ENCODE measurements at places on chromosomes 5 and 9. TPM values are rescaled to one million over a fixed set of nuclear protein-coding genes. Genes with fewer than 3 reads are reported as not detected.

Gene BTNL9
- under 0.01 TPM for total RNA-seq

DNA sequence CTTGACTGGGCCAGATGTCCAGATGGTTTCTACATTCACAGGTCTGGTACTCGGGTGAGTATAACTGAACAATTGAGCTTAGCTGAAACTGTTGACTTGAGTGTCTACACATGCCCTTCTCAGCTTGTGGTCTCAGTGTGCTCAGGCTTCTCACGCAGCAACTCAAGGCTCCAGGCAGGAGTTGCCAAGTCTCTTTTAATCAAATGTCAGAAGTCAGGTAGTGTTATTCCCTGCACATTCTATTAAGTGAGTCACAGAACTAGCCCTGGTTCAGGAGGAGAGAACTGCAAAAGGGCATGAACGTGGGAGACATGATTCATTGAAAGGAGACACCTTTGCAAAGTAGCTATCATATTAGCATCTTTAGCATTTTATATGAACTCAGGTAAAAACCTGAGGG, 199.3 kb upstream of the ACTBL2 start:
- DNase-seq = no peak

Gene RIC1
- total RNA-seq = 37.3 TPM

DNA sequence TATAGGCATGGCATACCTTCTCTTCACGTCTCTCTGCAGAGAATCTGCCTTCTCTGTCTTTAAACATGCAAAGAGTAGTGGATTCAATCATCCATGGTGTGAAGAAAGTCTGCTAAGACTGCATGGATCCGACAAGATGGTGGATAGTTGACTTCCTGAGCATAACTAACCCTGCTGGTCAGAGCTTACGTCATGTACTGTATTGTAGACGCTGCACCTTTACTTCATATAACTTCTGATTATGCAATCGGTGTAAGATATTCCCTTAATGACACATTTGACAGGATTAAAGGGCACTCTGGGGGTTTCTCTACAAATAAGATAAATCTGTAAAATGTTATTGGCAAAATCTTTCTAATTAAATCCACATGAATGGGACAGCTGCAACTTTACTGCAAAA, 240.3 kb upstream of the NREP start:
- DNase-seq = no peak

DNA sequence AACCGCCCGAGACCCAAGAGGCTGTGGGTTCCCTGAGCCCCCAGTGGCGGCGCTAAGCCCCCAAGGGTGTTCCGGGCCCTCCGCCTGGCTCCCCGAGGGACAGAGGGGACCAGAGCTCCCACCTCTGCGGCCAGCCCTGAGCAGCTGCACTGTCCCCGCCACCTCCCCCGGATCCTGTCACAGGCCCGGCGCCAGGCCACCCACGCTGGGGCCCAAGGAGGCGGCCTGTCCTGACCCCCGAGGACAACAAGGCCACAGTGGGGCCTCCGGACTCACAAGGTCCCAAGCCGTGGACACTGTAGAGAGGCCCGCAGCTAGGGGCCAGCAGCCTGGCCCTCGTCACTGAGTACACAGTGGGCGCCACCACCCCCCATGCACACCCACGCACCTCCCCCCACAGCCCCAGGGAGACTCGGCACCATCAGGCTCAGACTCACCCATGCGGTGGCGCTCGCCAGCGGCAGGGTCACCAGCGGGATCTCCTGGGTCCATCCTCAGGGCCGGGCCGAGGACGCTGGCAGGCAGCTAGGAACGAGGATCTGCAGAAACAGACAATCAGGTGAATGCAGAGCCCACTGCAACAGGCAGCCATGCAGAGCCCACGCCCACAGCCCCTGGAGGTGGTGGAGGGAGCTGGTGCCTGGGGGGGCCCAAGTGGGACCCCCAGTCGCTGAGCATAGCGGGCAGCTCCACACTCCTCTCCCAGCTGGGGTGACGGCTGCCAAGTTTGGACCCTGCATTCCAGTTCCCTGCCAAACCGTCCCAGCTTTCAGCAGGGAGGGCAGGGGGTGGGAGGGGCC, 27.9 kb downstream of the EXD3 start:
- no peak for DNase-seq

DNA sequence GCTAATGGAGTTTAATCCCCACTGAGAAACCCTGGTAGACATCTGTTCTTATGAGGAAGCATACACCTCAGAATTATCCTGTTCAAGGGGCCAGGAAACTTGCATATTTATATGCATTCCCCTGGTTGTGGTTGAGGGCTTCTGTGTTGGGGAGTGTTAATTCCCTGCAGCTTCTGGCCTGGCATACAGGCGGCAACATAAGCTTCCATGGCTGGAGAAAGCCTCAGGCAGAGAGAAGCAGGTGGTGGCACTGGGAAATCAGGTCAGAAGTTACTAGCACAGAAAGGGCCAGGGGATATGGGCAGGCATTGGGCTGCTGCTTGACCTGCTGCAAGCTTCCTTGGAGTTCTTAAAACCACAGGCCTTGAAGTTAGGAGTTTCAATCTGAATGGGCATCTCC, 166.1 kb upstream of the SEMA6A start:
- DNase-seq = no peak

- DNase-seq = peak; percentile 9
Observed at GRCh38 chr5:53476531-53477480, 3.6 kb upstream of the FST start.
